ENCODE measurements at places on chromosomes 2 and 18. TPM values are rescaled to one million over a fixed set of nuclear protein-coding genes. Genes with fewer than 3 reads are reported as not detected.

ZC3H6 gene
- 42.1 TPM for total RNA-seq

DNA sequence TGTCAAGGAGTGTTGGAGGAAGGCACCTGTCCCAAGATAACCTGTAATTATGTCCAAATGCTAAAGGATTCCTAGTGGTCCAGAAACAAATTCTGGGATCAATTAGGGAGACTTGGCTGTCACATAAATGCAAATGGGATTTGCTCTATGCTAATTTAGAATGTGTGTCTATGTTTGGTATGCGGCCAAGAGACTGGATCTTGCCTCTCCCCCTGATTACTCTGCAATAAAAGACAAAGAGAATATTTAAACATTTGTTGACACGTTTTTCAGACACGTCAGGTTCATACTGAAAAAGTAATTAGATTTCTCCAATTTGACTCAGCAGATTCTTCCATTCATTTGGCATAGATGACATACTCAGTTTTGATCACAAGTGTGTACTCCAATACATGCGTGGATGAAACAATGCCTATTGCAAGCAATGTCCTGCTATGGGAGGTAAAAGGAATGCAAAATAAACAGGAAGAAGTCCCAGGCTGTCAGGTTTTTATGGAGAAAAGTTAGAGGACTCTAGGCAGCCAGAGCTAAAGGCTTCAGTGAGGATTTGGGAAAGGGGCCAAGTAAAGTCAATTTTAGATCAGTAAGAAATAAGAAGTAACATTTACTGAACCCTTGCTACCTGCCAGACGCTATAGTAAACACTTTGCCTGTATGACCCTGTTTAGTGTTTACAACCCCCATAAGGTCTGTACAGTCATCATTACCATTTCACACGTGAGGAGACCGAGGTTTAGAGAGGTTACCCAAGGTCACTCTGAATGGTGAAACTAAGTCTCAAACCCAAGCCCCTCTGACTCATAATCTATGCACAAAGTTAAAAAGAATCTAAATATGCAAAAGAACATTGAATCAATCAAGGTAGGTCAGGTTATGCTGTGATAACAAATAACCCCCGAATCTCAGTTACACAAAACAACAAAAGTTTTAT, 7.8 kb downstream of the ANTXR1 start:
- DNase-seq, result no peak

AQP12A gene
- not detected for total RNA-seq

- DNase-seq, result peak; percentile 27
Measured at GRCh38 chr18:34977838-34978532, 63.2 kb upstream of the MAPRE2 start.

DNA sequence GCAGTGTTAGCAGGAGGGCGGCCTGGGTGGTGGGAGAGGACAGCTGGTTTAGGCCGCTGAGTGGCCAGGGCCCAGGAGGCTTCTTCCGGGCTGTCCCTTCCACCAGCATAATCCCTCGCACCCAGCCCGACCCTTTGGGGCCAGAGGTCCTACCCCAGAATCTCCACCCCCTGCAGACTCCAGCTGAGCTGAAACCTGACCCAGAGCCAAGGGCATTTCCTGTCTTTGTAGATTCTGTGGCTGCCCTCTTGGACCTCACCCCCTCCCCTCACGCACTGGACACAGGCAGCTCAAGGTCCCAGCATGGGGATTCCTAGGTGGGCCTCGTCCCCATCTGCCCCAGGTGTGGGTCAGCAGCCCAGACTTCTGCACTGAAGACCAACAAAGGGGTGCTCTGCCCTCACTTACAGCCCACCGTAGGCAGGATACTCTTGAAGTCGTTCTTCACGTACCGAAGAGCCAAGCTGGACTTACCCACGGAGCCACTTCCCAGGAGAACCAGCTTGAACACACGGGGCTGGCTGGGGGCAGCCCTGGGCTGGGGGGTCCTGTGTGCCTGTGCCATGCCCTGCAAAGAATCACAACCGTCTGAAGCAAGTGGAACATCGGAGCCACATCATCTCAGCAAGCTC, 4.8 kb downstream of the RAB17 start:
- DNase-seq, result no peak

- DNase-seq, result no peak
Measured at GRCh38 chr2:40915651-40916050, 463.8 kb upstream of the SLC8A1 start.

- DNase-seq, result no peak
Measured at GRCh38 chr2:158610059-158610458, 153.3 kb downstream of the PKP4 start.

NETO1 gene
- total RNA-seq, result not detected

- DNase-seq, result no peak
Measured at GRCh38 chr2:68124321-68124720, 33.4 kb upstream of the PNO1 start.

DNA sequence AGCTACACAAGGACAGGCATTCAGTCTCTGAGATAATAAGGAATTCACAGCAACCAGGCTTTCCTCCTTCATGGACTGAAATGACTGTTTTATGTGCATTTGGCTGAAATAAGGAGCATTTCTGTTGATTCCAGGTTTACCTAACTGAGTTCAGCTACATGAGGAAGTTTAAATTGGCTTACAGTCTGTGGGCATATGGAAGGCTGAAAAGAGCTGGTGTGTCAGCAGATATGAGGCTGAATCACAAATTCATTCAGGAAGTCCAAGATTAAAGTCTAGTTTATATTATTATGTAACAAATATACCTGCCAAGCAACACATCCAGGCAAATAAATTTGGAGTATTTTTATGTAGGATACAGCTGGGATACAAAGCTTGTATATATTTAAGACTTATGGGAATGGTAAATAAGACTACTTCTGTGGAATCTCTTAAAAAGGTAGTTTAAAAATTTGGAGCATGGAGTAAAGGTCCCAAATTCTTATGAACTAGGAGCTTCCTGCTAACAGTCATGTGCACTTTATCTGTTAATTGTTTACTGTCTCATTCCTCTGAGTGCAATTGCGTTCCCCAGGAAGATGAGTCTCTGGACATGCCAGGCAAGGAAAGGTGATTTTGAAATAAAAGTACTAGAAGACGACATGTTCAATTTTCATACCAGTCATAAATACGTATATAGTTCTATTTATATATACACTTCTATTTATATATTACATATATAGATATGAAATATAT, 53.0 kb downstream of the ZC3H8 start:
- no peak for DNase-seq

CENPA gene
- total RNA-seq, result 0.37 TPM

GRCh38 chr18:55301824-55302166, 286.2 kb downstream of the TCF4 start:
- no peak for DNase-seq

DNA sequence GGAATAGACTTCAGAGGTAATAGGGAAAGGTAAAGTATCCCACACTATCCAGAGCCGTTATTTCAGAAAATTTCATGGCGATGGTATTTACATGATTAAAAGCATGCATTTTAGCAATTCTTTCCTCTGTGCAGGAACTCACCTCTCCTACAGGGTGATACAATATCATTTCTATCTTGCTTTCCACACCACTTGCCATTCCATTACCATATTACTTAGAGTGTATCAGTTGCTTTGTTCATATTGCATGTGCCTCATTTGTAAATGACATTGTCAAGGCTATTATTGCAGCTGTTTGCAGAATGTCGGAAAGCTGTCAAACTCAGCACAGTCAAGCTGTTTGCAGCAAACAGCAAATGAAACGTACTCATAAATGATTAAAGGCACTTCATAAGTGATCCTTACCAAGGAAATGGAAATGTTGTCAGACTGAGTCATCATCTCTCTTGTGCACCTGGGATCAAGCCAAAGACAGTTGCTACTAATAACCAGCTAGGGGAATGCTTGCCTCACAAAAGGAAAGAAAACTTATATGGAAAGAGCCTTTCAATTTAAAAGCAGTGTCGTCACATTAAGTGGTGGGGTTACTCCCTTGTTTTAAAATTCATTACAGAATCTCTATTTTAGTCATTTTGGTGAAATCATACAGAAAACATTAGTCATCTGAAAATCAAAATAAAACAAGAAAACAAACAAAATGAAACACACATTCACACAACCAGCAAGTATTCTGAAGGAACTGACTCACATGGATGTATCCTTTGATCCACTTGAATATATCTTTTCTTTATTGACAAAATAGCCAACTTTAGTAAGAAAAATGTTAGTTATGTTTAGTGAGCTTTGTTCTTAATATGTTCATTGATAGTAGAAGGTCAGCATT, 1064.1 kb upstream of the CNTNAP5 start:
- no peak for DNase-seq

DNA sequence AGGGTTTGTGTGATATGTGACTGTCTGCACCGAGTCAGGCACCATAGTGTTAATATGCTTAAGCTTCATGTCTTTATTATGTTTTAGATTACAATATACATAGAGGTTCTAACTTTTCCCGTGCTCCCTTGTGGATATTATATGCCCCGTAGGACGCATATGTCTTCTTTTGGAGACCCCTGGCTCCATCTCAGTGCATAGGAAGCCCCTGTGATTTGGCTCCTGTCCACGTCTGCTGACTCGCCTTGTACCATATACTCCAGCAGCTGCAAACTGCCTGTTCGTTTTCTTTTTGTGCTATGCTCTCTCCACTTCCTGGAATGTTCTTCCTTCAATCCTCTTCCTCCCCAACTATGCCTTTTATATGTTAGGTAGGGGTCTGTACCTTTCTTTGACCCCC, 110.9 kb downstream of the PTRHD1 start:
- DNase-seq, result no peak

ANKRD53 gene
- 0.65 TPM for total RNA-seq

- no peak for DNase-seq
Measured at GRCh38 chr2:4549666-4550210, 846.4 kb downstream of the DCDC2C start.

GRCh38 chr18:13932285-13933025, 17.1 kb upstream of the MC2R start:
- no peak for DNase-seq

DNA sequence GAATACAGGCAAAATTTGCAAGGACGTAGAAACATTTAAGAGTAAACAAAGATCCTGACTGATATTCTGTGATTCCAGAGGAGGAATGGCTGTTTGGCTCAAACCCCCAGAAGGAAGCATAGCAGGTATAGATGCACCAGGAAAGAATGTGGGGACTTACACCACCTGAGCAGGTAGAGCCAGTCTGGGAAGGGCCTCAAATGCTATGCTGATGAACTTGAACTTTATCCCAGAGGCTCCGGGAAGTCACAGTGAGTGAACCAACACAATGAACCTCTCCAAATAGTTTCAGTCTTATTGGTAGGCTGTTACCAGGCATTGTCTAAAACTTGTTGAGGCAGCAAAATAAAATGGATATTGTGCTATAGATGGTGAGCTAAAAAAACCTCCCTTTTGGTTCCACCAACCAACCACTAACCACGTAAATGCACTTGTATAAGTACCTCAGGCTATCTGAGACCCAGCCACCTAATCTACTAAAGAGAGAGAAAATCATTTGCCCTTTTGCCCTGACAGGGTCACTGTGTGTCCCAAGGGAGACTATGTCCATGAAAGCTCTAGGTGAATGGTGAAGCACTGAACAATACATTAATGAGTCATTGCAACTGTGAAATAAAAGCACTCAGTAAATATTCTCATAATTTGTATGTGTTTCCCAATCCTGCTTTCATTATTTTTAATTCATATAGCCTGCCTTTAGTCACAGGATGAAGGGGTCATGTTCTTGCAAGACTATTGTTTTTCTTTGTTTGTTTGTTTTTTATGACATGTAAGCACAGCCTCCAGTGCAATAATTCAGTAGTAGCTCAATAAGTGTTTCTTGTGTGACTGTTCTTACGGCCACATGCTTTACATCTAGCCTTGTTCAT, 911.6 kb downstream of the EPHA4 start:
- DNase-seq, result no peak

MTERF4 gene
- total RNA-seq, result 214 TPM

DNA sequence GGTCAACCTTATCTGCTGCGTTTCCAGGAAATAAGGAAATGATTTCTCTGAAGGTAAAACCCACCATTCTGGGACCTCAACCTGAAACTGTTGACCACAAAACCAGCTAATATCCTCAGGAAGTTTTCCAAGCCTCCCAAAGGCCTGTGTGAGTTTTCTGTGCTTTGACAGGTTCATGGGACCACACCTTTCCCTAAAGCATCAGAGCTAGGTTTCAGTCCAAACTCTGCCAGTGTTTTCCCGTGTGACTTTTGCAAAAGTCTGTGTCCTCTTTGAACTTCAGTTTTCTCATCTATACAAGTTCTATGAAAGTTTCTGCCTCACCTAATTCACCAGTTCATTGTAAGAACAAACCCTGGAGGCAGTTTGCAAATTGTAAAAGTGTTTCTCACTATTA, 39.8 kb downstream of the VSNL1 start:
- no peak for DNase-seq

UGT1A8 gene
- total RNA-seq, result not detected

Data from naive thymus-derived CD4-positive, alpha-beta T cell (primary cell).